ENCODE measurements at places on chromosomes 2 and 18. TPM values are rescaled to one million over a fixed set of nuclear protein-coding genes. Genes with fewer than 3 reads are reported as not detected.

DNA sequence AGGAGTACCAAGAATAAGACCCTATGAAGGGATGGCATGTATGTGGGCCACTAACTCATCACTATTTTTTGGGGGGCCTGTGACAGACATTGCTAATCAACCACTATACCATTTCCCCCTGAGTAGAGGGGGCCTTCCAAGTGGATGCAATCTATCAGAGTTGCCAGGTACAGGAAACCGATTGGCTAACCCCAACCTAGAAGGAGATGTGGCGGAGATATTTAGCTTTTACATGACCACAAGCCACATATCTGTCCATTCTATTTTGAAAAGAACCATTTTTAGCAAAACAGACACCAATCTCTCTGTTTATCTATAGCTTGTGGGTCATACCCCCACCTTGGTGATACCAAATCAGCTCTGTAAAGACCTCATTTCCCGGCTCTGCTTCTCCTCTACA is 51.0 kb downstream of the PAX8 start:
- no peaks in the 10 kb centered on the region for H3K27me3 ChIP-seq
- peaks cover 11% of the 10 kb centered on the region for H3K4me1 ChIP-seq
- H3K27ac ChIP-seq, result no peak overlapping the region
- H3K36me3 ChIP-seq, result no peaks in the 10 kb centered on the region
- no peak overlapping the region for H3K4me3 ChIP-seq

SP110 gene
- total RNA-seq, result 67.0 TPM

DYNC2LI1 gene
- 6.3 TPM for total RNA-seq

YPEL5 gene
- total RNA-seq, result 28.0 TPM

EML6 gene
- 1.2 TPM for total RNA-seq
